ENCODE measurements at places on chromosomes 3 and 15.
A peak's percentile ranks its signal among the peaks of the same experiment; 100 is the strongest.

DNA sequence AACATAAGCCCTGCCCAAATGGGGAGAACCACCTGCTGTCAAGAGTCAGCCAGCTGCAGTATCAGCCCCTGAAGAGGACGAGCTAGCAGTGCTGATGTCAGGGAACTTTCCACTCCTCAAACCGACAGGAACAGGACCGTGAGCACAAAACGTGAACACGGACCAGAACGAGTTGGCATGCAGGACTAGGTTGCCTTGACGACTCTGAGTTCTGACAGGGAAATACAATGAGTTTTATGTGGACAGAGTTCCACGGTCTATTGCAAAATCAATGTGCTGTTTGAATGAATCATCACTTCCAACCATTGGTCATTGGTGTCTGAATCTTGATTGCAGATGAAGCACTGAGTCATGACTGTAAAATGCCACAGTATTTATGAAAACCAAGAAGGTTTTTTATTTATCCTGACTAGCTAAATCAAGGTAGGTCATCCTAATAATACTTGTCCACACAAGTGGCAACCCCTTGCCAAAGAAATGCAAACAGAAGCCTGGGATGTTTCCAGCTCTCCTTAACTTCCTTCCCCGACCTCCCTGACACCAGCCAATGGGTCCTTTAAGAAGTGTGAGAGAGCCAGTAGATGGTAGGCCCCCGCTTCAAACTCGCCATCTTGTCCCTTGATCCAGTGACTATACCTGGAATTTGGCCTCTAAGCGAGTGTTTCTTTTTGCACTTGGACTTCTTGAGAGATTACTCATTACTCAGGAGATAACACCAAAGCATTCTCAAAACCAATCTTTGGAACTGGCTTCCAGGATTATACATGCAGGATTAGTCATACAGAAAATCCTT, 119.6 kb downstream of the ASB7 start:
- no peak for DNase-seq

GRCh38 chr3:196634224-196634623, 5.3 kb upstream of the NRROS start:
- peak; percentile 23 for DNase-seq

DNA sequence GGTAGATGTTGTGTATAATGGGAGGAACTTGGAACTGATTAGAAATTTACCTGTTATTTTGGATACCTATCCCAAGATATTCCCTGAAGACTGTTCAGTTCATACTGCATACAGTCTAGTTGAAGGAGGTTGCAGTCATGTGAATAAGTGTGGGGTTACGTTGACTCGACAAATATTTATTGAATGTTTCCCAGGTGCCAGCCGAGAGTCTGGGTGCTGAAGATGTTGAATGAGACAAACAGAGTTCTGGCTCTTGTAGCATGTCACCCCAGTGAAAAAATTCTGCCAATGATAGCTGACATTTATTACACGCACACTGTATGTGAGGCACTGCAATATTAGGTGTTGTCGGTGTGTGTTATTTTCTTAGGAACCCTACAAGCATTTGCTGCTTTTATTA, 176.0 kb downstream of the KCNMB2 start:
- no peak for DNase-seq

GRCh38 chr3:63900459-63900858, 11.7 kb downstream of the SCAANT1 start:
- peak; percentile 20 for DNase-seq

GRCh38 chr15:81419332-81419943, 45.4 kb upstream of the TMC3 start:
- no peak for DNase-seq

GRCh38 chr15:93683651-93684050, 547.7 kb upstream of the MCTP2 start:
- no peak for DNase-seq

DNA sequence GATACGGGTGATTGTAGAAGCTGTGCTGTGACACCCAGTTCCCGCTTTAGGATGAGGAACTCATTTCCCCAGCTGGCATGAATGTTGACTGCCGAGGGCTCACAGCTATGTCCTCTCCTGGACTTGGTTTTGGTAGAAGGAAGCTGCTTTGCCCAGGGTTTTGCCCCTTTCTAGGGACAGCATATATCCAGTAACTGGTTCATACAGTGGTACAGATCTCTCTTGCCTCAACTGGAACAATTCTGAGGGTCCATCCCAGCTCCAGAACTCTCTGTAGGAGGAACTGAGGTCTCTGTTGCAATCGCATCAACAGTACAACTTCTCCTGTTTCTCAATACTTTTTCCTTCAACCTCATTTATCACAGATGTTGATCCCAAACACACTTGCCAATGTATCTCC, 54.5 kb upstream of the FNDC3B start:
- peak; percentile 50 for DNase-seq

DNA sequence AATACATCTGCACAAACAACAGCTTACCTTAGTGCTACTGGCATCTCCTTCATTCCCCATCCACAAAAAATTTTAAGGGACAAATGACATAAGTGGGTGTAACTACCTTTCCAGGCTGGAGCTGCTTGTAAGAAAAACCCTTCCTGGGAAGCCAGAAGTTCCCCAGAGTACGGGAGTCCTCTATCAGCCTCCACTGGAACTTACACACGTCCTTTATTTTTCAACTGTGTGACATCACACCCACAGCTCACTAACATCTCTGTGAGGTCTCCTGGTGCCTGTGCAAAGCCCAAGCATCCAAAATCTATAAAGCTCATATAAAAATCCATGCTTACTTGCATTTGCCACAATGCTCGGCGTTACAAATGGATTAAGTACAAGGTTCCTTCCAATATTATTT, 27.6 kb downstream of the LRIG1 start:
- no peak for DNase-seq

DNA sequence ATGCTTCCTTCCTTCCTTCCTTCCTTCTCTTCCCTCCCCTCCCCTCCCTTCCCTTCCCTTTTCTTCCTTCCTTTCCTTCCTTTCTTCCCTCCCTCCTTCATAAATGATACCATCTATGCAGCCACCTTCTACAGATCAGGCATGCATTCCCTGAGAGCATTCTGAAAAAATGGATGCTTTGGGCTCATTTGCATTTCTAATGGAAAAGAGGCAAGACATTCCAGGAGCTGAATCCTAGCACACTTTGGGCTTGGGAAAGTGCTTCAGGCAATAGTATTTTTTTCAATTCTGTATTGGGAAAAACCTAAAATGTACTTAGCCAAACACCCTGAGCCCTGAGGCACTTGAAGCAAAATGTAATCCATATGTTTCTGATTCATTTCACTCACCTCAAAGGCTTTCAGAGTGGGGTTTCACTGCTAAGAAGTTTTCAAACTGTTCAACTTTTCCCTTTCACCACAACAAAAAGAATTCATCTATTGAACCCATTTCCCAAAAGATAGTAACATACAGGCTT, 220.1 kb upstream of the RORA start:
- no peak for DNase-seq

- no peak for DNase-seq
Observed at GRCh38 chr15:62550106-62550505, 385.0 kb upstream of the C2CD4B start.

GRCh38 chr3:133191818-133192217, 153.6 kb downstream of the TMEM108 start:
- DNase-seq = no peak

GRCh38 chr3:98563661-98564281, 29.6 kb downstream of the CPOX start:
- no peak for DNase-seq

- no peak for DNase-seq
Observed at GRCh38 chr3:33173103-33173502, 45.5 kb downstream of the SUSD5 start.

DNA sequence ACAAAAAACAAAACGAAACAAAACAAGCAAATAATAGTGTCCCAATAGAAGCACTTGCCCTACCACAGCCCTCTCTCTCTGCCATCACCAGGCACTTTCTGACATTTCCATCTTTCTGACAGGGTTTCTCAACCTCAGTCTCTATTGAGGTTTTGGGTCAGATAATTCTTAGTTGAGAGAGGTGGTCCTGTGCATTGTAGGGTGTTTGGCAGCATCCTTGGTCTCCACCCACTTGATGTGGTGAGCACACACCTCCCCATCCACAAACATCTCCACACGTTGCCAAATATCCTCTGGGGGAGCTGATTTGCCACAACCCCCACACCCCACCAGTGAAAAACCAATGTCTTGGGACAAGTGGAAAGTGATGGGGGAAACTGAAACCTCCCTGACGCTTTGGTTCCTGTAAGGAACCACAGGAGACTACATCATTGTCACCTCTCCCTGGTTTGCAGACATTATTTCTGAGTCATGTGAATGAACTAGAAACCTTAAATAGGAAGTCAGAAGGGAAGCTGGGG, 733.7 kb upstream of the CFAP20DC start:
- no peak for DNase-seq

DNA sequence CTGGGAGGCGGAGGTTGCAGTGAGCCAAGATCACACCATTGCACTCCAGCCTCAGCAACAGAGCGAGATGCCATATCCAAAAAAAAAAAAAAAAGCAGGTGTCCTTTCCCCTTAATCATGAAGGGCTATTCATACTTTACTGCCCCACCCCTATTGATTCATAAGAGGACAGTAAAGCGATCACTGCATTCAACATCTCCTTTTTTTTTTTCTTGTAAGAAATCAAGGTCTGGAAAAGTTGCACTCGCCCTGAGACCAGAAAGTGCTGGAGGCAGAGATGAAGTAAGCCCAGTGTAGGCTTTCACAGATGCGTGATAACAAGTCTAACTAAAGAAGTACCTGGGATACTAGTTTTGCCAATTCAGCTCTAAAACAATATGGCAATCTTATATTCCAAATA, 24.2 kb downstream of the B3GNT5 start:
- DNase-seq = no peak

Measured in bone marrow (tissue), 2 donors.